ENCODE measurements at places on chromosomes 4 and X.

DNA sequence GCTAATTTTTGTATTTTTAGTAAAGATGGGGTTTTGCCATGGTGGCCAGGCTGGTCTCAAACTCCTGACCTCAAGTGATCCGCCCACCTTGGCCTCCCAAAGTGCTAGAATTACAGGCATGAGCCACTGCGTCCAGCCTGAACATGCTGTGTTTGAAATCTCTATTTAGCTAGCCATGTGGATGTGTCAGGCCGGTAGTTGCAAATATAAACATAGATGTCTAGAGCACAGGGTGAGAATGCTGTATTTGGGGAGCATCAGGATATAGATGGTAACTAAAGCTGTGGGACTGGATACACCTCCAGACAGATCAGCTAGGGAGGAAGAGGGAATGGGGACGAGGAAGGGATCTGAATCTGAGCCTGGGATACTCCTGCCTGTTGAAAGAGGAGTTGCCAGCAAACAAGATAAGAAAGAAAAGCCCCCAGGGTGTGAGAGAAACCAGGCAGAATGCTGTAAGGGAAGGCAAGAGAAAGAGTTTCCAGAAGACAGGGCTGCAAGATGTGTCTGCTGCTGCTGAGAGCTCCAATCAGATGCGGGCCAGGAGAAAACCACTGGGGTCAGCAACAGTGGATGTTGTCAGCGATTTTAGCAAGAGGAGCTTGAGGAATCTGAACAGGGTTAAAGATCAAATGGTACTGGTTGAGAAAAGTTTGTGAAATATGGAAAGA lies 177.4 kb downstream of the PALLD start:
- DNase-seq: no peak

- no peak for DNase-seq
These were observed 26.4 kb downstream of the ELOVL6 start for GRCh38 chr4:110171971-110172370.

GRCh38 chr4:124753941-124754581 lies 41.5 kb upstream of the ANKRD50 start:
- DNase-seq: no peak

- DNase-seq: no peak
These were observed 26.4 kb upstream of the REPS2 start for GRCh38 chrX:16920075-16920474.

DNA sequence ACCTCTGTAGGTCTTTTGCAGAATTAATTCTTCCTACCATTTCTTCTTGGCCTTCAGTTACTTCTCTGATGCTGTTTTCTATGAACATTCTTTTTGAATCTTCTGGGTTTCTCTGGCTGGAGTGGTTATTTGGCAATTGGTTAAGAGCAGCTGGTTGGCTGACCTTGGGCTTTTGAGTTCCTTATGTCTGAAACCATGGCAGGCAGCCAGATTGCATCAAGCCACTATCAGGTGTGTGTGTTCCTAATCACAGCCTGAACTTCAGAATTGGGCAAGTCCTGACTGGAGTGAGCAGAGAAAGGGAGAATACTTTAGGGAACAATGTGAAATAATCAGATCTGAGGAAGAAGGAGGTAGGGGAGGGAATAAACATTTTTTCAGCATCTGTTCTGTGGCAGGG lies 90.2 kb downstream of the ARHGAP10 start:
- DNase-seq: no peak

DNA sequence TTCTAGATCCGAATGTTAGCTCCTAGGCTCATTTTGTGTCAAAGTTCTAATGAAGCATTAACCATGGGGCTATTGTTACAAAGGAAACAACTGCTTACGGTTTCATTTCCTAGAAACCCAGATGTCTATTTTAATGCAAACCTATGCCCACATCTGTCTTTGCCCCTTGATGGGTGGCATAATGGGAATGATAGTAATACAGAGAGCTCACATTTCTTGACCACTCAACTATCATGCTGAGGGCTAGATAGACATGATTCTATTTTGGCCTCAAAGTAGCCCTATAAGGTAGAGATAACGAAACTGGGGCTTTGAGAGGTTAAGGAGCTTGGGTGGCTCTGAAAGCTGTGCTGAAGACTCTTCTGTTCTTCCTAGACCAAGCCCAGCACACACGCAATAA lies 1.9 kb downstream of the TLR7 start:
- no peak for DNase-seq

DNA sequence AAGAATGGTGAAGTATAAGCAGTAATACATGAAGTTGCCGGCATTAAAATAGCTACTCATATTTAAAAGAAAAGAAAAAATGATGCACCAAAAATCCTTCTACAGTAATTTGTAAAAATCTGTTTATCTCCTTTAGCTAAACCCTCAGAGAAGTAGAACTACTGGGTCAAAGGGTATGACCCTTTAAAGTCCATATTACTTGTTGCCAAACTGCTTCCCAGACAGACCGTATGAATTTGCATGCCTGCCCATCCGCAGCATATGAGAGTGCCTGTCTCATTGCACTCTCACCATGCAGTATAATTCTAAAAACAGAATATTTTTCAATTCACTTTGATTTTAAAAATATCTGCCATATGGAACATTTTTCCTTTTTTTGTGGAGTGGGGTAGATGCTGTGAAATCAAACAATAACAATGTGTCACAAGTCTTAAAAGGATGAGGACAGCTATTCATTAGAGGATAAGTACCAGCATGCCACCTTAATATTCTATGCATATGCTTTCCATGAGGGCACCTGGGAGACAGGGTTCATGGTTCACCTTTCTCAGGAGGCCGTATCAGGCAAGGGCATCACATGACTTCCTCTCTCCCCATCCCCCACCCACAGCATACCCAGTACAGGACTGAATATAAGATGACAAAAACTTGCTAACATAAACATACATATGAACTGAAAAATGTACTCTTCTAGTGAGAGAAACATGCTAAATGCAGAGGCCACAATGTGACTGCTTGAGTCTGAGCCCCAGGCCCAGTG lies 17.8 kb downstream of the ZDHHC9 start:
- DNase-seq: no peak

GRCh38 chr4:1449833-1450741 lies 43.8 kb upstream of the NKX1-1 start:
- no peak for DNase-seq

DNA sequence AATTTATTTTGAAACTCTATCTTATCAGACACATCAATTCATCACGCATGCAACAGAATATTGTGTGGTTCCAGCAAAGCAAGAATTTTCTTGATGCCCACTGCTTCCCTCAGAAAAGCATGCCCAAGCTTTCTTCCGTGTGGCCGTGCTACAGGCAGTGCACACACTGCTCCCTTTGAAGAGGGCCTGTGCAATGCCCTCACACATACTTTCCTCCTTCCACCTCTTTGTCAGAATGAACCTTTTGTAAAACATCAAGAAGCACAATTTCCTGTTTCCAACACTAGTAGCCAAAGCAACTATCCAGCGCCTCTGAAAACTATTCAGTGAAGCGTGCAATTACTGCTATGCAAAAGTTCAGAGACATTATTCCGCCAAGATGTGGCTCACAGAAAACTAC lies 201.7 kb downstream of the NLGN4X start:
- DNase-seq: no peak

DNA sequence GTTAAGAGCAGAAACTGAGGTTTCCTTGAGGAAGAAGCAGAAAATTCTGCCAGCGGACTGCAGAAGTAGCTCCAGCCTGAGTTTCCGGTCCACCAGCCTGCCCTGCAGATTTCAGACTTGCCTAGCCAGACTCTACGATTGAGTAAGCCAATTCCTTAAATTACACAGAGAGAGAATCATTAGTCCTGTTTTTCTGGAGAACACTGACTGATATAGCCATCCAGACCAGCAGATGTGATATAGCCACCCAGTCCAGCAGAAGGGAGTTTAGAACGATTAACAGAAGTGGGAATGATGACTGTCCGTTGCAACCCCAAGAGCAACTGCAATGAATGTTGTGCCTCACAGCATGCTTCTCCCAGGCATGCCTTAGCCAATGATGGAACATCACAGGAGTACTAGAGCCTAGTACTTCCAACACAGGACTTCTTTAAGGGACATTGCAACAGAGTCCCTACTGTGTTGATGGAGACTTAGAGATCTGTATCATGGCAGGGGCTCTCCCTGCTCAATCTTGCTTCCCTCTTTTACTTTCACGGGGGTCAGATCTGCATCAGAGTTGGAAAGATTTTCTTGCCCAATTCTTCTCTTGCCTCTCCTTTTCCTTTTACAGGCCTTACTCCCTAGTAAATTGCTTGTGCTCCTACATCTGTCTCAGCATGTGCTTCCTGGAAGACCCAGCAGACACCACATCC lies 264.6 kb upstream of the CLNK start:
- DNase-seq: no peak

DNA sequence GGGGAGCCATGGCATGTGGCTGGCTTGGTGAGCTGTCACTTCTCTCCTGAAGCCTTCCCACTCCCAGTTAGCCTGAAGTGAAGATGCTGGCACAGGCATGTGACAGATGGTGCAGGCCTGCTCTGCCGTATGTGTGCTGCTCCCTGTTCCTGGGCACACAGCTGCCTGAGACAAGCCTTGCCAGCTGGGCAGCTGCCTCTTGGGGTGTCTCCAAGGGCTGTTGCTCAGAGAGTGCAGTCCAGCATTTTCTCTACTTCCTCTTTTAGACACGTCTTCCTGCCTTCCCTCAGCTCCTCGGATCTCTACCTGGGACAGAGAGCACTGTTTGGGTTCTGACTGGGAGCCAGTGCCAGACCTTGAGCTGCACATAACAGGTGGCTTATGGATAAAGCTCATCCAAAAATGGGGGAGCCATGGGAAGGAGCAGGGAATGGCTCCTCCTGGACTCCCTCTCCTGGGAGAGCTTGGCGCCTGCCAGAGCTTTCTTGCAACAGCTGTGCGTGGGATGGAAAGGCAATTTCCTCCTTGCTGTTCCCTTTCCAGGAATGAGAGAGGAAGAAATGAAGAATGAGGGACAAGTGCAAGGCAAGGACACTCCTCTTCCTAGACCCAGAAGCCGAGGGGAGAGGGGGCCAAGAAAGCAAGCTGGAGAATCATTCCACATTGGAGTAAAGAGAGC lies 132.9 kb downstream of the MSL3 start:
- DNase-seq: no peak

DNA sequence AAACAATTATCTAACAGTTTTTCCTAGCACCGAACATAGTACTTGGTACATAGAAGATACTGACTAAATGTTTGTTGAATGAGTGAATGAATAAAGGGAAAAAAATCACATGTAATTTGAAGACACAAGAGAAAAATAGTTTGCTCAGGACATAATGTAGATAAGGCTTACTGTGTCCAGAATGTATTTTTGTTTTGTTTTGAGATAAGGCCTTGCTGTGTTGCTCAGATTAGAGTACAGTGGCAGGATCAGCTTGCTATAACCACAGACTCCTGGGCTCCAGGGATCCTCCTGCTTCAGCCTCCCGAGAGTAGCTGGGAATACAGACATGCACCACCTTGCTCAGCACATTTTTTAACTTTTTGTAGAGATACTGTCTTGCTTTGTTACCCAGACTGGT lies 6.5 kb downstream of the FAM199X start:
- DNase-seq: no peak

DNA sequence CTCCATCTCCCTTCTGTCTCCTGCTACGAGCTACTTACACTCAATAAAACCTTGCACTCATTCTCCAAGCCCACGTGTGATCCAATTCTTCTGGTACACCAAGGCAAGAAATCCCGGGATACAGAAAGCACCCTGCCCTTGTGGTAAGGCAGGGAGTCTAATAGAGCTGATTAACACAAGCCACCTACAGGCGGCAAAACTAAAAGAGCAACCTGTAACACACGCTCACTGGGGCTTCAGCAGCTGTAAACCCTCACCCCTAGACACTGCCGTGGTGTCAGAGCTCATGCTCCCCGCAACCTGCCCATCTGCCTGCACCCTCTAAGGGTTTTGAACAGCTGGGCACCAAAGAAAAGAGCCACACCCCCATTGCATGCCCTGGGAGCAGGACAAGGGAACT lies 755.4 kb upstream of the HTR2C start:
- DNase-seq: no peak

GRCh38 chrX:70878902-70879301 lies 29.6 kb downstream of the TEX11 start:
- DNase-seq: no peak

GRCh38 chr4:81307991-81308390 lies 93.0 kb upstream of the PRKG2 start:
- no peak for DNase-seq

DNA sequence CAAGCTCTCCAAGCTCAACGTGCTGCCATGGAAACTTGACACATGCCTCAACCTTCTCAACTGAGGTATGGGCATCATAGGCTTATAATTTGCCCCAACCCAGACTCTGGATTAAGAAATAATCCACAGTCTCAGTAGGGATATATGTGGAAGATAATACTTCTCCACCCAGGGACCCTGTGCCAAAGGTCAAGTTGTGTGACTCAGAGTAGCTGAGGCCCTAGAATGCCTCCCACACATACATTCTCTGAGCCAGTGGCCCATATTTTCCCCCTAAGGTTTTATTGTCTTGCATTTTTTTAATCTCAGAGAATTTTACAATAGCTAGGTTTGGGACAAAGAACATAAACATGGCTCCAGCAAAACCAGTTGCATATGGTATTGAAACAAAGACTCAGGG lies 283.1 kb downstream of the IDS start:
- DNase-seq: no peak

- DNase-seq: no peak
These were observed 2.9 kb downstream of the KLHL15 start for GRCh38 chrX:24023972-24024669.

DNA sequence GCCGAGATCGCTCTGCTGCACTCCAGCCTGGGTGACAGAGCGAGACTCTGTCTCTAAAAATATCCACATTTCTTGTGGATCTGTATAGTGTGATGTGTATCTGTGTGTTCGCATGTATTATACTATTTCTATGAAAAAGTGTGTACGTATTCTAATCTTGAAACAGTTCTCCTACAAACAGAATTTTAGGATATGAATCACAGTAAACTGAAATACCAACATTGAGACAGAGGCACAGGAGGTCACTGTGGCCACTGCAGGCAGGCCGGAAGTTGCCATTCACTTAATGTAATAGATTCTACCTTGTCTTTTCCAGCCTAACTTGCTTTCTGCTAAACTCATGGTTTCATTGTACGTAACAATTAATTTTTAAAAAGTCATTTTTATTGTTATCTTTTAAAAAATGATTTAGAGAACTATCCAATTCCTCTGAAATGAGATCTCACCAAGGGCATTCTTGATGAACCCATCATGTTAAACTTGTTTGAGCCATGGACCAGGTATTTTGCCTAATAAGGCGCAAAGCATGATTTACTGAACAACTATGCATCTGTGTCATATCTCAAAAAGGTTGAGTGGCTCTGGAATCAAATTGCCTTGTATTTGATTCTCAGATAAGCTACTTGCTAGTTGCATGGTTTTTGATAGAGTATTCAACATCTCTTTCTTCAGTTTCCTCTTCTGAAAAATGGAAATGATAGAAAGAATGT lies 154.9 kb upstream of the GYPA start:
- DNase-seq: no peak
